Activated B cell treated with CpG ODN at 0.5 μM for 24 hours (primary cell): ENCODE measurements at places on chromosomes 3 and 15. TPM values are rescaled to one million over a fixed set of nuclear protein-coding genes. Genes with fewer than 3 reads are reported as not detected.

DNA sequence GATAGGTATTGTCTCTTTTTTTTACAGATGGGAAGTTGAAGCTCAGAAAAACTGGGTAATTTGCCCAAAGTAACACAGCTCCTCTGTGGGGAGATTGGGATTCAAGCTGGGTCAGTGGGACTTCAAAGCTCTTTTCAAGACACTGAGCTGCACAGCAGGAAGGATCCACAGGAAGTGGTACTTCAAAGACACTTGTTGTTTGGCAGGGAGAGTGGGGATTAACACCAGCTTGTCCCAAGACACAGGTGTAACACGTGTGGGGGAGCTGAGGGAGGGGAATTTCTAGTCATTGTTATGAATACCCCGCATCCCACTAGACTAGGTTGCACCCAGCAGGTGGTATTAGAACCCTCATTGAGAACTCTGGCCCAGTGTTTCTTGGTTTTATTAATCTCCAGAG lies 116.0 kb downstream of the FOXB1 start:
- no peaks in the 10 kb centered on the region for H3K4me1 ChIP-seq
- no peak overlapping the region for H3K27ac ChIP-seq
- H3K27me3 ChIP-seq: peaks cover 16% of the 10 kb centered on the region

The EIF4E3 gene
- 1.8 and 2.0 TPM in 2 replicates for total RNA-seq

- peaks cover 79% of the 10 kb centered on the region for H3K36me3 ChIP-seq
- no peak overlapping the region for H3K4me3 ChIP-seq
- no peak for DNase-seq
- peaks cover 51% of the 10 kb centered on the region for H3K4me1 ChIP-seq
- peak overlapping the region; percentile 10 for H3K27ac ChIP-seq
Observed at GRCh38 chr3:169980055-169980454, 13.4 kb downstream of the SEC62 start.

GRCh38 chr3:69710153-69710977 lies 28.9 kb upstream of the MITF start:
- no peak overlapping the region for H3K27ac ChIP-seq
- H3K36me3 ChIP-seq: no peaks in the 10 kb centered on the region
- H3K27me3 ChIP-seq: peaks cover 2% of the 10 kb centered on the region
- DNase-seq: no peak

- no peak for DNase-seq
- no peak overlapping the region for H3K4me3 ChIP-seq
- no peaks in the 10 kb centered on the region for H3K4me1 ChIP-seq
- no peaks in the 10 kb centered on the region for H3K36me3 ChIP-seq
- no peak overlapping the region for H3K27ac ChIP-seq
- no peaks in the 10 kb centered on the region for H3K27me3 ChIP-seq
Observed at GRCh38 chr3:76245622-76246021, 460.3 kb upstream of the ZNF717 start.

DNA sequence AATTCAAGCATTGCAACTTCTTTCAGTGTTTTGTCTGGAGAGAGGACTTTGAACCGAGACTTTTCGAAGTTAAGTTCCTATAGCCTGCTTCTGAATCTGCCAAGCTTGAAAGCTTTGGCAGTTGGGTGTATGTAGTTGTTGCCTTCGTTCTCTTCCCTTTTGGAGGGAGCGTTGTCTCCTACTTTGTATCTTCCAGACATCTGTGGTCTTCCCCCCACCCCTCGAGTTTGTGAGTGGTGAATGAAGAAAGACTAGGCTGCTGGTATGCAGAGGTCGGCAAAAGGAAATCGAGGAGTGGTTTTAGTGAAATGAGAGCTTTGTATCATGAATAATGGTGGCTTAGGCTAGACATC lies 1.3 kb downstream of the CTNNB1 start:
- peak overlapping the region; percentile 94 for H3K4me3 ChIP-seq
- no peak for DNase-seq
- peaks cover 13% of the 10 kb centered on the region for H3K36me3 ChIP-seq
- peak overlapping the region; percentile 80 for H3K27ac ChIP-seq

- H3K27me3 ChIP-seq: peaks cover 6% of the 10 kb centered on the region
- H3K27ac ChIP-seq: no peak overlapping the region
- no peak overlapping the region for H3K4me3 ChIP-seq
- DNase-seq: no peak
- H3K36me3 ChIP-seq: no peaks in the 10 kb centered on the region
- H3K4me1 ChIP-seq: peaks cover 4% of the 10 kb centered on the region
Observed at GRCh38 chr3:150789451-150789850, 26.5 kb upstream of the SIAH2 start.

GRCh38 chr3:81045976-81046375 lies 715.5 kb downstream of the GBE1 start:
- DNase-seq: no peak
- no peaks in the 10 kb centered on the region for H3K36me3 ChIP-seq
- H3K27me3 ChIP-seq: no peaks in the 10 kb centered on the region
- H3K27ac ChIP-seq: no peak overlapping the region

DNA sequence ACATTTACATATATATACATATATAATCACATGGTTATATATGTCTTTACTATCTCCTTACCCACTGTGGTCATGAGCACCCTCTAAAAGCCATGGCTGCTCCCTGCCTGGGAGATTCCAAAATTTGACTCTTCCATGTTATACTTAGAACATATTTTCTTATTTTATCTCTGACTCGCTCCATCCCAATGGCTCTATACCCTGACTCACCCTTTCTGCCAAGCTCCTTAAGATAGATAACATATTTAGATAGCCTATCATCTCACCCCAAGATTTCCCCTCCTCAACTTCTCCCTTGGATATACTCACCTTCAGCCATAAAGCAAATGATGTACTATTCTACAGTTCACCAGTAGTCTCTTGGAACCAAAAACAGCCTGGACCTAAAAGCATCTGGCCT lies 65.1 kb downstream of the CD200R1L start:
- no peaks in the 10 kb centered on the region for H3K36me3 ChIP-seq
- H3K27me3 ChIP-seq: no peaks in the 10 kb centered on the region
- no peak overlapping the region for H3K27ac ChIP-seq
- no peak overlapping the region for H3K4me3 ChIP-seq
- DNase-seq: no peak
- H3K4me1 ChIP-seq: peaks cover 9% of the 10 kb centered on the region

The SAMMSON gene
- total RNA-seq: not detected in 2 replicates

The MYL3 gene
- not detected in 2 replicates for total RNA-seq

DNA sequence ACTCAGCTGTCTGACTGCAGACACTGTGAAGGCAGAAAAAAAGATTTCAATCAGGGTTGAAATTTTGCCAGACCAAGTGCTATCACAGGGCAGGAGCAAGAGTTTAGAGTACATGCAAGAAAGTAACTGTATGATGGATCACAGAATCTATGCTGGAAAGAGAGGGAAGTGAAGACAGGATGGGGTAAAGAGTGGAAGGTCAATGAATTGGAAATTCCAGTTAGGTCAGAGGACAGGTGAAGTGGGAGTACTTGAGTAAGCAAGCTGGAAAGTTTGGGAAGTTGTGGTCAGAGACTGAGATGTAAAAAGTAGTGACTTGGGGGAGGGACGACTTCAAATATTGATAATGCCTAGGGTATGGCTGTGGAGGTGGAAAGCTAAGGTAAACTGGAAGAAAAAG lies 7.2 kb downstream of the SPG11 start:
- no peaks in the 10 kb centered on the region for H3K27me3 ChIP-seq
- H3K27ac ChIP-seq: peak overlapping the region; percentile 1
- no peak overlapping the region for H3K4me3 ChIP-seq
- peaks cover 20% of the 10 kb centered on the region for H3K4me1 ChIP-seq
- H3K36me3 ChIP-seq: peaks cover 68% of the 10 kb centered on the region

The ABHD17C gene
- total RNA-seq: 2.4 and 2.5 TPM in 2 replicates

The BNC1 gene
- not detected in 2 replicates for total RNA-seq

DNA sequence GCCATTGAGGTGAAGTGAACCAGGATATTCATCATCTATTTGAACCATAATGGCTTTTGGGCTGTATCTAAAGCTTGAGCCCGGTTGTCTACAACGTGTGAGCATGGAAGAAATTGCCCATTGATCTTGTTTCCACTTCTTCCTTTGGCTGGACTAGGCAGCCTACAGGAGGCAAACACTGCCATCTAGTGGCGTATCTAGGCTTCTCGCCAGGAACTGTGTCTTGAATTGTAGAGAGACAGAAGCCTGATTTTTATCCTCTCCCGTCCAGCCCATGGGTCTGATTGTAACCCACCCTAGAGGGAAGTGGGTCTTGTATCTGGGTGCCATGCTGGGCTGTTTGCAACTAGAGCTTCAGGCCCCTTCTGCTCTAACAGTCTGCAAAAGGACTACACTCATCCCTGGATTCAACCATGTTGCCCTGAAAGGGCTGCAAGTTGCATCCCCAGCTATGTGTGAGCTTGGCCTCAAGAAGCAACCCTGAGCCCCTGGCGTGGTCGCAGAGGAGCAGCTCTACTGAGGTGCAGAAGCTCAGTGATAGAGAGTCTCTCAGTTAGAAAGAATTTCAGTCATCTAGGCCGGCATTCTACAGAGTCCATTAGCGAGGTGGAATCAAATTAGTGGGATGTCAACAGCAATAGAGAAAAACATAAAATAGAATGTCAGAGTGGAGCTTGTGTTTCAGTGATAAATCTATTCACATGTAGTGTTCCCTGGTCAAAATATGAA lies 170.2 kb upstream of the UMPS start:
- H3K27me3 ChIP-seq: peaks cover 29% of the 10 kb centered on the region
- DNase-seq: no peak
- H3K36me3 ChIP-seq: no peaks in the 10 kb centered on the region
- no peak overlapping the region for H3K4me3 ChIP-seq
- H3K4me1 ChIP-seq: no peaks in the 10 kb centered on the region

DNA sequence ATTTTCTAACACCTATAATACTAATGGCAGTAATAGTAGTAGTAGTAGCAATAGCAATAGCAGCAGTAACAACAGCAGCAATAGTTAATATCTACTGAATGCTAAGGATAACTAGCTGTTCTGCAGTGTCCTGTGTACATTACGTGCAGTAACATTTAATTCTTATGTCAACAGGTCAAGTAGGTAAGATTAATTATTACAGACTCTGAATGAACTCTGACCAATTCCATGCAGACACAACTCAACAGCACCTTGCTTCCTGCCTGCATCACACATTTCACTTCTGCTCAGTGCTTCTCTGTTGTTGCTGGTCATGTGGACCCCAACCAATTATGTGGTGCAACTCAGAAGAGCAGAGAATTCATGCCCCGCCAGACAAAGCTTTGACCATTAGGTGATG lies 39.9 kb upstream of the ARHGEF26 start:
- H3K36me3 ChIP-seq: no peaks in the 10 kb centered on the region
- H3K27ac ChIP-seq: no peak overlapping the region
- H3K27me3 ChIP-seq: peaks cover 4% of the 10 kb centered on the region
- no peaks in the 10 kb centered on the region for H3K4me1 ChIP-seq
- no peak for DNase-seq

The FRMD4B gene
- not detected in 2 replicates for total RNA-seq

DNA sequence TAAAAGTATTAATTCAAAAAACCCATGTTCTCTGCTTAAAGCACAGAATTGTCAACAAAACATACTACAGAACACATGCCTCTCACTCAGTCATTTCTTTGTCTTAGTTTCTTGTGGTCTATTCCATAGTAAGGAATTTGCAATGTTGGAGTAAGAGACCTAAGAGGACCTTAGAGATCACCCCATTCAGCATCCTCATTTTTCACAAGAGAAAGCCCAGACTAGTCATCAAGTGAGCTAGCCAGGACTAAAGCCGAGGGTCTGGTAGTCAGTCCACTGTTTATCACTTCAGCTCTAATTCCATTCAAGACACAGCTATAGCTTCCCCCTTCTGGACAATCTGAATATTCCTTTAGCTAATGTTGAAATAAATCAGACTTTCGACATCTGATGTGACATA lies 601.1 kb downstream of the FHIT start:
- H3K4me3 ChIP-seq: no peak overlapping the region
- no peaks in the 10 kb centered on the region for H3K27me3 ChIP-seq
- no peak for DNase-seq
- no peaks in the 10 kb centered on the region for H3K36me3 ChIP-seq
- H3K4me1 ChIP-seq: peaks cover 4% of the 10 kb centered on the region
- no peak overlapping the region for H3K27ac ChIP-seq

DNA sequence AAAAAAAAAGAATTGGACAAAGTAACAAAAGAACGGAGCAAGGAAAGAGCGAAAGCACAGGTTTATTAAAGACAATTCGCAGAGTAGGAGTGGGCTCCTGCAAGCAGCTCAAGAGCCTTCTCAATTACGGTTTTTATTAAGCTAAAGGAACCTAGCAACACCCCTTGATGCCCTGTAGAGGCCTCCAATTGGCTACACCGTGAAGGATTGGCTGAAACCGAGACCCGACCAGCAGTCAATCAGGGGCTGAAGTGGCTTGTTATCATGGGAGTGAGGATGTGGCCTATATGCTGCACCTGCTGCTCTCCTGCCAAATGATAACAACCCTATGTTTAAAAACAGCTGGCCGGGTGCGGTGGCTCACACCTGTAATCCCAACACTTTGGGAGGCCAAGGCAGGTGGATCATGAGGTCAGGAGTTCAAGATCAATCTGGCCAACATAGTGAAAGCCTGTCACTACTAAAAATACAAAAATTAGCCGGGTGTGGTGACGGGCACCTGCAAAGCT lies 20.4 kb upstream of the AP3B2 start:
- H3K36me3 ChIP-seq: peaks cover 33% of the 10 kb centered on the region
- DNase-seq: no peak
- H3K4me3 ChIP-seq: no peak overlapping the region
- no peaks in the 10 kb centered on the region for H3K4me1 ChIP-seq
- H3K27ac ChIP-seq: no peak overlapping the region
- peaks cover 2% of the 10 kb centered on the region for H3K27me3 ChIP-seq

The KBTBD13 gene
- not detected in 2 replicates for total RNA-seq

- H3K27me3 ChIP-seq: no peaks in the 10 kb centered on the region
- no peak for DNase-seq
- no peaks in the 10 kb centered on the region for H3K4me1 ChIP-seq
- H3K4me3 ChIP-seq: no peak overlapping the region
- H3K36me3 ChIP-seq: no peaks in the 10 kb centered on the region
Observed at GRCh38 chr15:30033763-30034162, 49.0 kb upstream of the GOLGA8J start.

DNA sequence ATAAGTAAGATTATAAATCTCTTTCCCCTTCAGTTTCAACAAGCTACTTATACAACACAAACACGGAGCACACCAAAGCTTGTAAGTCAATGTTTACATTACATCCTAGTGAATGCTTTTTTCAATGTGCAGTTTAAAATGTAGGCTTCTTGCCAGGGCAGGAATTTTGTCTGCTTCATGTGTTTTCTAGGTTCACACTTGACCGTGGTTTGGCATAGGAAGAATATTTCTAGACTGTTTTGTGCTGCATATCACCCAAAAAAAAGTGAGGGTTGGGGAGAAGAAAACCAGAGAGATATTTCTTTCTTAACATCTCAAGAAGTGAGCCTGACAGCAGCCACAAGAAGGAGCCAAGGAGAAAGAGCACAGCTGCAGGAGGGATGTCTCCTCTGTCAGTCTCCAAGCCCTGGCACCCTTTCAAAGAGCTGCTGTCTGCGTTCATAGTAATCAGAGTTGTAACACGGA lies 255.8 kb downstream of the MEIS2 start:
- H3K4me1 ChIP-seq: no peaks in the 10 kb centered on the region
- no peaks in the 10 kb centered on the region for H3K36me3 ChIP-seq
- peaks cover 6% of the 10 kb centered on the region for H3K27me3 ChIP-seq
- H3K27ac ChIP-seq: no peak overlapping the region
- no peak overlapping the region for H3K4me3 ChIP-seq
